ENCODE measurements at places on chromosomes 6 and 20. TPM values are rescaled to one million over a fixed set of nuclear protein-coding genes. Genes with fewer than 3 reads are reported as not detected.

The SLC35D3 gene
- total RNA-seq, result not detected

The CAGE1 gene
- not detected for total RNA-seq

The LBP gene
- total RNA-seq, result not detected

The KIF25 gene
- not detected for total RNA-seq

The ASXL1 gene
- total RNA-seq, result 173 TPM

The AAR2 gene
- 28.9 TPM for total RNA-seq

The SLA2 gene
- 3.6 TPM for total RNA-seq

The MOCS1 gene
- total RNA-seq, result 32.2 TPM

The CENPQ gene
- total RNA-seq, result 1.8 TPM

DNA sequence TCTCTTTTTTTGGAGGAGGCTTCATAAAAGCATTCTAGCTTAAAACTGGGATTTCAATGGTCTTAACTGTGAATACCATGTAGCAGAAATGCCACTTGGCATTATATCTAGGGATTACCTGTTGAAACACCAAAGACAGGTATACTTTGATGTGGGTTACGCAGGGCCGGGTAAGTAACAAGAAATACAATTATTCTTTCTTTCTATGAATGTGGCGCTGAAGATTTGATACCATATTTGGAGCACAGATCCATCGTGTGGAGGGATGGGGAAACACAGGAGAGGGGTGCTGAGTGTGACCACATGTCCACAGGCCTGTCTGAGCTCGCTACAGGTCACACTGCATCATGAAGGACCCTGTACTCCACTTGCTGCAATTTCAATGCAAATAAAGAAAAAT, 257.8 kb downstream of the GMPR start:
- no peak overlapping the region for H3K4me3 ChIP-seq
- no peak overlapping the region for H3K27ac ChIP-seq
- peaks cover 5% of the 10 kb centered on the region for H3K4me1 ChIP-seq
- H3K36me3 ChIP-seq, result no peaks in the 10 kb centered on the region
- no peak for DNase-seq

DNA sequence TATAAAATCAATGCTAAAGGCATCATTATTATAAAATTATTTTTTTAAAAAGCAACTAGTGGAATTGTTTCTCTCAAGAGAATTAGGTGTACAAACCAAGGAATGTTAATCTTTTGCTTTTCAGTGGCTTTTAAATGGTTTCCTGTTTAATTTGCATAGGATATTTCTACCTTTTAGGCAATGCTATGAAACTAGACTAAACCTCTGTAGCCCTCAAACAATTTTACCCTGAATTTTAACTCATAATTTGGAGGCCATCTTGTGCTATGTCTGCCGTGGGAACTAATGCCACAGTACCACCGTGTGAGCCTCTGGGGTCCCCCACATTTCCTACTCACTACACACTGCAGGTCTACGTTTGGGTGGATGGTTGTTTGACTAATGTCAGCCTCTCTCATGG, 20.6 kb downstream of the PHACTR2 start:
- H3K4me1 ChIP-seq, result peaks cover 14% of the 10 kb centered on the region
- no peaks in the 10 kb centered on the region for H3K27me3 ChIP-seq
- H3K27ac ChIP-seq, result no peak overlapping the region
- H3K36me3 ChIP-seq, result no peaks in the 10 kb centered on the region

- no peak overlapping the region for H3K27ac ChIP-seq
- no peaks in the 10 kb centered on the region for H3K27me3 ChIP-seq
- no peaks in the 10 kb centered on the region for H3K4me1 ChIP-seq
- DNase-seq, result no peak
These were observed 41.1 kb upstream of the SAMD5 start for GRCh38 chr6:147467428-147467827.

DNA sequence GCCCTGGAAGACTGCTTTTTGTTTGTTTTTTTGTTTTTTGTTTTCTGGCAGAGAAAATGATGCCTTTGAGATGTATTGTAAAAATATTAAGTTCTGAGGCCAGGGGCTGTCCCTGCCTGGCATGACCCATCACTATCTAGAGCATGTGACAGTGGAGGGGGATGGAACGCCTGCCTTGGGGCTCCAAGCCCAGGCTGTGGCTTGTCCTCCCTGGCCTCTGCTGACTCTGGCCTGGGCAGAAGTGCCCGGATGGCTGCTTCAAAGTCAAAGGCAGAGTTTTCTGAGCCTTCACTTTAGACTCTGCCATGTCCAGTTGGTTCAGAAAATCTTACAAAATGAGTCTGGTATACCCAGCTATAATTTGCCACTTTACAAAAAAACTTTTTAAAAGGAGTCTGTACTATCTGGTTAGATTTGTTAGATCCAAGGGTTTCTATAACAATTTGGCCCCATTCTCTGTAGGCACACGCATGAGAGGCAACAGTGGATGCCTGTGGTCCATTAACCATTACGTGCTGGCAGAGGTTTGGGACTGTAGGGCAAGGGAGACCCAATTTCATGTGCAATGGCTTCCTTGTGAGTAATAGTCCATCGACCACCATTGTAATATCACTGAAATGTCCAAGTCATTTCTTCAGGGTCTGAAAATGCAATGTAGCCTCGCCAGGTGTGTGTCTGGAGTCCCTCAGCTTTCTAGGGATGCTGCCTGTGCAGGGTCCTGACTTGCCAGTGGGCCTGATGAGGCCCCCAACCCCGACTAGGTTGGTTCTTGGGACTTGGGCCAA, 8.3 kb downstream of the PPP1R3G start:
- no peak for DNase-seq
- no peaks in the 10 kb centered on the region for H3K36me3 ChIP-seq
- H3K4me3 ChIP-seq, result no peak overlapping the region
- no peak overlapping the region for H3K27ac ChIP-seq

- no peak for DNase-seq
- H3K36me3 ChIP-seq, result peaks cover 60% of the 10 kb centered on the region
- H3K27me3 ChIP-seq, result no peaks in the 10 kb centered on the region
- no peaks in the 10 kb centered on the region for H3K4me1 ChIP-seq
These were observed 2.0 kb upstream of the ZNFX1 start for GRCh38 chr20:49279677-49280462.

- no peaks in the 10 kb centered on the region for H3K27me3 ChIP-seq
- peak overlapping the region; percentile 68 for H3K4me3 ChIP-seq
- peak overlapping the region; percentile 94 for H3K27ac ChIP-seq
- DNase-seq, result peak; percentile 66
These were observed 113.5 kb upstream of the BTN3A2 start for GRCh38 chr6:26251354-26252076.

GRCh38 chr6:44179072-44179536, 20.5 kb downstream of the CAPN11 start:
- H3K4me3 ChIP-seq, result no peak overlapping the region
- no peak for DNase-seq
- H3K27ac ChIP-seq, result no peak overlapping the region
- no peaks in the 10 kb centered on the region for H3K4me1 ChIP-seq

DNA sequence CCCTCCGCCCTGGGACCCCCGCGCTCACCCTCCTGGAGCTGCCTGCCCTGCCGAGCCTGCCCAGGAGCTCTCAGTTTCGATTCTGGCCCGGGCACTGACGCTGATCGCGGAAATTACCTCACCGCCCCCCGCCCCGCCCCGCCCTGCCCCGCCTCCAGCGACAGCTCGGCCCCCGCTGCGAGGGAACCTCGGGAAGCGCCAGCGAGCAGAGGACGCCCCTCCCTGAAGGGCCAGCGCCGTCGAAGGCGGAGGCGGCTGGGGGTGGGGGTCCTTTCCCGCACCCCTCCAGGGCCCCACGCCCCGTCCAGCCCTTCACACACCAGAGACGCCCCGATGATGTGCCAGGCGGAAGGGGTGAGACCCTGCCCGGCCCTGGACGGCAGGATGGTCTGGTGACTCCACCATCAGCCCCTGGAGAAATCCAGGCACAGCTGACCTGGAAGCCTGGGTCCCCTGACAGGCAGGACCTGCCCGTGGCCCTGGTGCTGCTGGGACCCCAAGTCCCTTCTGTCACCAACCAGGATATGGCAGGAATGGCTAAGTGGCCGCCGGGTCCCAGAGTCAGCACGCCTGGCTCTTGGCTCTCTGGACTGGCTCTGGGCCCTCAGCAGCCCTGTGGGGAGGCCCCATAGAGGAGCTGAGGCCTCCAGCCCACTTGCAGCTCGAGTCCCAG, at the start of gene HELZ2:
Gene HELZ2, minus strand, starts transcription at position 84 of the 673 bp plus-strand sequence. CDS start 1,854 bp downstream, outside the sequence.
- peaks cover 8% of the 10 kb centered on the region for H3K4me1 ChIP-seq
- DNase-seq, result peak; percentile 91
- H3K27me3 ChIP-seq, result no peaks in the 10 kb centered on the region

DNA sequence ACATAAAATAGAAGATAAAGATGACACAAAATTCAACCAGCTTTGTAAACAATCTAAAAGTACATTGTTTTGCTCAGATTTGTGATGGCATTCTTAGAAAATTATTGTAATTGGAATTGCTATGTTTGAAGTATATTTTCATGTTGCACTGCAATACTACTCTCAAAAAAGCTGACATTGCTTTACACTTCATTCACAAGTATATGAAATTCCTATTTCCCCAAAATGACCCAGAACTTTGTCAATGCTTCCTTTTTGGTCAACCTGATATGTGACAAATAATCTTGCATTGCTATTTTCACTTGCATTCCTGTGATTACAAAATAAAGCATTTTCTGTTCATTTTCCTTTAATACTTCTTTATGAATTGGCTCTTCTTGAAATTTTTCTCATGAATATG, 104.1 kb upstream of the BMP5 start:
- H3K4me3 ChIP-seq, result no peak overlapping the region
- no peaks in the 10 kb centered on the region for H3K27me3 ChIP-seq
- no peak for DNase-seq
- no peaks in the 10 kb centered on the region for H3K4me1 ChIP-seq
- H3K36me3 ChIP-seq, result no peaks in the 10 kb centered on the region

- no peaks in the 10 kb centered on the region for H3K4me1 ChIP-seq
- no peaks in the 10 kb centered on the region for H3K36me3 ChIP-seq
- no peak overlapping the region for H3K4me3 ChIP-seq
- H3K27ac ChIP-seq, result no peak overlapping the region
These were observed 493.1 kb upstream of the MAP3K7 start for GRCh38 chr6:91079969-91080368.

- H3K36me3 ChIP-seq, result no peaks in the 10 kb centered on the region
- H3K4me3 ChIP-seq, result no peak overlapping the region
- DNase-seq, result no peak
These were observed 1131.7 kb upstream of the EYS start for GRCh38 chr6:66838764-66839163.

GRCh38 chr20:52104546-52105441, 86.8 kb downstream of the ZFP64 start:
- no peak for DNase-seq
- no peak overlapping the region for H3K27ac ChIP-seq
- no peaks in the 10 kb centered on the region for H3K36me3 ChIP-seq
- H3K27me3 ChIP-seq, result peaks cover 20% of the 10 kb centered on the region
- H3K4me3 ChIP-seq, result peak overlapping the region; percentile 50
- no peaks in the 10 kb centered on the region for H3K4me1 ChIP-seq

DNA sequence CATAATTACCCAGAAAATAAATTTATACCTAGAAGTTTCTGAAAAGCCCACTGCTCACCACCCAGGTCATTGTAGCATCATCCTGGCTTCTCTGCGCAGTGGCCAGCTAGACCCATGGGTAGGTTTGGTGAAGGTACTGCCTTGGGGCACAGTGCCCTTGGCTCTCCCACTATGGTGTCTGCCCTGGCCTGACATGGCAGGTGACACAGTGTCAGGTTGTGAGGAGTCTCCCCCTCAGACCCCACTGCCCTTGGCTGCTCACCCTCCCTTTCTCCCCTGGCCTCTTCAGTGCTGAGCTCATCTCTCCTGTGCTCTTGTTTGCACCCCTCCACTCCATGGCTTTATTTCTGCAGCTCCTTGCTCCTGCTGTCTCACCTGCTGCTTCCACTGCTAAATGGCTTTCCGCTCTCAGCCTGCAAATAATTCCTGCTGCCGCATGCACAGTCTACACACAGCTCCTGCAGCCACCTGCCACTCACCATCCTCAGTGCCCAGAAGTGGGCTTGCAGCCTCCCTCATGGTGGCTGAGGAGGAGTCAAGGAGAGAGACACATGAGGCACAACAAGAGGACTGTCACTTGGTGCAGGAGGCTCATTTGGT, 313.4 kb upstream of the MOCS1 start:
- H3K27ac ChIP-seq, result no peak overlapping the region
- DNase-seq, result no peak

GRCh38 chr6:162963861-162964260, 236.1 kb downstream of the PACRG start:
- H3K36me3 ChIP-seq, result no peaks in the 10 kb centered on the region
- DNase-seq, result no peak
- no peaks in the 10 kb centered on the region for H3K27me3 ChIP-seq
- no peaks in the 10 kb centered on the region for H3K4me1 ChIP-seq
- no peak overlapping the region for H3K27ac ChIP-seq
- no peak overlapping the region for H3K4me3 ChIP-seq

GRCh38 chr6:119834418-119834817, 484.9 kb upstream of the MAN1A1 start:
- H3K27ac ChIP-seq, result no peak overlapping the region
- no peak overlapping the region for H3K4me3 ChIP-seq
- no peaks in the 10 kb centered on the region for H3K27me3 ChIP-seq
- H3K36me3 ChIP-seq, result no peaks in the 10 kb centered on the region
- H3K4me1 ChIP-seq, result no peaks in the 10 kb centered on the region
- no peak for DNase-seq

DNA sequence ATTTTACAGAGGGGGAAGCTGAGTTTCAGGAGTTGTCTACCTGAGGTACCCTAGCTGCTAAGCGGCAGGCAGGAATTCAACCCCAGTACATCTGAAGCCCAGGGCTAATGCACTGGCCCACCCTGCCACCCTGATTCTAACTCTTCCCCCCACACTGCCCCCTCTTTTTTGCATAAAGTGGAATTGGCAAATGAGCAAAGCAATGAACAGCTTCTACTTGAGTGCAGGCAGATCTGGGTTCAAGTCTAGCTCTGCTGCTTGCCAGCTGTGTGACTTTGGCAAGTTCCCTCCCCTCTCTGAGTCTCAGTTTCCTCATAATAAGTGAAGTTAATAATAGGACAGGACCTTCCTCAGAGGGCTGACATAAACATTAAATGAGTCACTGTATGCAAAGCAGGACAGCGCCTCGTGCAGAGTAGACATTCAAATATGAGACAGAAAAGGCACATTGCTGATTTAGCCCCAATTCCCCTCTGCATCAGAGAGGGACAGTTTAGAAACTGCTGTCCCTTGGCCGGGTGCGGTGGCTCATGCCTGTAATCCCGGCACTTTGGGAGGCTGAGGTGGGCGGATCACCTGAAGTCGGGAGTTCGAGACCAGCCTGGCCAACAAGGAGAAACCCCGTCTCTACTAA, 4.7 kb downstream of the ADA start:
- H3K27me3 ChIP-seq, result no peaks in the 10 kb centered on the region
- no peak overlapping the region for H3K4me3 ChIP-seq
- peak overlapping the region; percentile 74 for H3K27ac ChIP-seq
- no peaks in the 10 kb centered on the region for H3K36me3 ChIP-seq
- DNase-seq, result peak; percentile 74

GRCh38 chr6:18748314-18748713, 361.2 kb downstream of the RNF144B start:
- no peak overlapping the region for H3K27ac ChIP-seq
- H3K27me3 ChIP-seq, result no peaks in the 10 kb centered on the region
- no peak overlapping the region for H3K4me3 ChIP-seq
- H3K36me3 ChIP-seq, result no peaks in the 10 kb centered on the region
- DNase-seq, result no peak

Data from Peyer's patch (tissue), 4 donors.